ENCODE measurements at places on chromosomes 5 and 9.
A peak's percentile ranks its signal among the peaks of the same experiment; 100 is the strongest.

DNA sequence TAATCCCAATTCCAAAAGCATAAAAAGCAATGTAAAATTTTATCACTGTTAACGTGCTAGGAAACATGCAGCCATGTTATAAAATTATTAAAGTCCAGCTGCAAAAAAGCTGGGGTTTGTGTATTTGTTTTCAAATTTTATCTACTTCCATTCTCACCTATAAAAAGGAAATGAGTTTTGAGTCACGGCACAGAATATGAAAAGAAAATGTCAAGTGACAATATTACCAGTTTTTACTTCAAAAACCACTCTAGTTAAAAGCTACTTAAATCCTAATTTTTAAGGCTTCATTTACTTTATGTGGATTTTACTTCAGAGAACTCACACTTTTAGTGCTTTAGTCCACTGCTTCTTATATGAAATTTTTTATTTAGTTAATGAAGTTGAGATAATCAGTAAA lies 72.7 kb upstream of the IFNE start:
- peaks cover 4% of the 10 kb centered on the region for H3K4me1 ChIP-seq
- peaks cover 10% of the 10 kb centered on the region for H3K27me3 ChIP-seq
- DNase-seq: no peak
- H3K27ac ChIP-seq: no peak overlapping the region

GRCh38 chr5:138784590-138784989 lies 31.4 kb downstream of the CTNNA1 start:
- peaks cover 4% of the 10 kb centered on the region for H3K36me3 ChIP-seq
- no peak overlapping the region for H3K27ac ChIP-seq
- H3K4me1 ChIP-seq: no peaks in the 10 kb centered on the region

- no peak for DNase-seq
- H3K27ac ChIP-seq: no peak overlapping the region
- no peaks in the 10 kb centered on the region for H3K36me3 ChIP-seq
- peaks cover 9% of the 10 kb centered on the region for H3K27me3 ChIP-seq
- H3K4me3 ChIP-seq: no peak overlapping the region
- peaks cover 9% of the 10 kb centered on the region for H3K4me1 ChIP-seq
These were observed 210.6 kb downstream of the PAX5 start for GRCh38 chr9:36823466-36823865.

- no peaks in the 10 kb centered on the region for H3K27me3 ChIP-seq
- no peaks in the 10 kb centered on the region for H3K36me3 ChIP-seq
- no peak overlapping the region for H3K4me3 ChIP-seq
- no peak for DNase-seq
- no peaks in the 10 kb centered on the region for H3K4me1 ChIP-seq
These were observed 62.0 kb downstream of the TMC1 start for GRCh38 chr9:72583370-72583769.

GRCh38 chr9:35628389-35628991 lies 10.3 kb upstream of the CD72 start:
- DNase-seq: no peak
- no peak overlapping the region for H3K27ac ChIP-seq
- no peak overlapping the region for H3K4me3 ChIP-seq
- H3K4me1 ChIP-seq: no peaks in the 10 kb centered on the region
- H3K36me3 ChIP-seq: no peaks in the 10 kb centered on the region

DNA sequence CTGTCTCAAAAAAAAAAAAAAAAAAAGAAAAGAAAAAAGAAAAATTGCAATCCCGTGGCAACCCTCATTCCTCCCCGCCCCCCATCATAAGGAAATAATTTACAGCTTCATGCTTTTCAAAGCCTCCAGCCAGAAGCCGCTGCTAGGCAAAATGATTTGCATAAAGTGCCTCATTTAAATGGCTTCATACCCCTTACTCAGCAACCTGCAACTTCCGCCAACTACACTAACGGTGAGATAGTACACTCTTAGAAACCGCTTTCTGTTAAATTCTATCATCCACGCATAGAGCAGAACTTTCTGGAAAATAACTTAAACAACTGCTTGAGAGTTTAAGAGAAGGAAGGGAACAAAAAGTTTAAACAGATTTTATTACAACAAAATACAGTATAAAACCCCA lies 17.8 kb downstream of the SERINC5 start:
- H3K27ac ChIP-seq: no peak overlapping the region
- H3K27me3 ChIP-seq: no peaks in the 10 kb centered on the region
- H3K36me3 ChIP-seq: no peaks in the 10 kb centered on the region
- peaks cover 2% of the 10 kb centered on the region for H3K4me1 ChIP-seq
- no peak for DNase-seq

DNA sequence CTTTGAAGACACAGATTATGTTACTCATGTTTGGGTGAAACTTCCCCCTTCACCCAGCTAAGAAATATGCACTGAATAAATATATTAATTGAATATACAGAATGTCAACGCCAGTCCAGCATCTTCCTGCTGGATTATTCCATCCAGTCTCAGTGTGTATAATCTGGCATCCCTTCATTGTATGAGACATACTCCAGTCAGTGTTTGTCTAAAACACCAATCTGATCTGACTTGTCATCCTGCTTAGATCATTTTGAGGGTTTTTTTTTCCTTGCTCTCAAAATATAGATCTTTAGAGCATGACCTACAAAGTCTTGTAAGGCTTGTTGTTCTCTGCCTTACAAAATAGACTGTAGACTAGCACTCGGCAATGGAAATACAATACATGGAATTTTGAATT lies 195.1 kb downstream of the SMARCA2 start:
- DNase-seq: no peak

DNA sequence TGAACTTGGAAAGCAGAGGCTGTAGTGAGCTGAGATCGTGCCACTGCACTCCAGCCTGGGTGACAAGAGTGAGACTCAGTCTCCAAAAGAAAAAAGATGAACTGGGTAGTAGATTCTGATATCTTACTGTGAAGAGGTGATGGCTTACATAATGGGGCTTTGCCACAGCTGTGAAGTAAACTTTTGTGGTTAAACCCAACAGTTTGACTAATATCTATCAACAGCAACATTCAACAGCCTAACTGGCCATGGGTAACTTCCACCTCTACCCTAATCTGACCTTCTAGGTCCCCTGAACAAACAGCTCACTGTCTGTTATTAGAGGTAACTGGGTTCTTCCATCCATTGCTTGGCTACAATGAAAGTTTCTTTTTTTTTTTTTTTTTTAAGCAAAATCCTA lies 52.1 kb downstream of the TLE1 start:
- no peaks in the 10 kb centered on the region for H3K27me3 ChIP-seq
- H3K27ac ChIP-seq: no peak overlapping the region
- no peaks in the 10 kb centered on the region for H3K4me1 ChIP-seq
- no peak for DNase-seq
- peaks cover 8% of the 10 kb centered on the region for H3K36me3 ChIP-seq
- H3K4me3 ChIP-seq: no peak overlapping the region

DNA sequence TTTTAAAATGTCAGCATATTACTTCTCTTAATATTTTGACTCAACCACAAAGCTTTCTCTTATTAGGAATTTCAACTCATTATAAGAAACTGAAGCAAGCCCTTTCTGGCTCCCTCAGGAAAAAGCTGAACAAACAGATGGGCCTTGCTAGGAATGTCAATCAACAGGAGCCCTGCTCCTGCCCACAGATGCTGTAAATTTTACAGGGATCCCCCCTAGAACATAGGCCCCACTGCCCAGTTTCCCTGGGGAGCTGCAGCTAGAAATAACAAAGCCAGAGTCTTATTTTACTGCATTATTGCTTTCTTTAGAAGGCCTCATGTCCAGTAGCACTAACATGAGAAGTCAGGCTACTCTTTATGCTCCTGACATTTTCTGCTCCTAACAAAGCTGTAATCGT lies 103.8 kb downstream of the PCSK1 start:
- no peaks in the 10 kb centered on the region for H3K36me3 ChIP-seq
- no peaks in the 10 kb centered on the region for H3K27me3 ChIP-seq
- no peak overlapping the region for H3K27ac ChIP-seq

GRCh38 chr5:171595801-171596231 lies 176.4 kb downstream of the FGF18 start:
- H3K27ac ChIP-seq: no peak overlapping the region
- no peak for DNase-seq
- H3K4me1 ChIP-seq: no peaks in the 10 kb centered on the region
- H3K36me3 ChIP-seq: no peaks in the 10 kb centered on the region

- H3K4me3 ChIP-seq: no peak overlapping the region
- H3K4me1 ChIP-seq: no peaks in the 10 kb centered on the region
- H3K36me3 ChIP-seq: no peaks in the 10 kb centered on the region
- no peak for DNase-seq
These were observed 17.6 kb upstream of the MTMR12 start for GRCh38 chr5:32330126-32330971.

DNA sequence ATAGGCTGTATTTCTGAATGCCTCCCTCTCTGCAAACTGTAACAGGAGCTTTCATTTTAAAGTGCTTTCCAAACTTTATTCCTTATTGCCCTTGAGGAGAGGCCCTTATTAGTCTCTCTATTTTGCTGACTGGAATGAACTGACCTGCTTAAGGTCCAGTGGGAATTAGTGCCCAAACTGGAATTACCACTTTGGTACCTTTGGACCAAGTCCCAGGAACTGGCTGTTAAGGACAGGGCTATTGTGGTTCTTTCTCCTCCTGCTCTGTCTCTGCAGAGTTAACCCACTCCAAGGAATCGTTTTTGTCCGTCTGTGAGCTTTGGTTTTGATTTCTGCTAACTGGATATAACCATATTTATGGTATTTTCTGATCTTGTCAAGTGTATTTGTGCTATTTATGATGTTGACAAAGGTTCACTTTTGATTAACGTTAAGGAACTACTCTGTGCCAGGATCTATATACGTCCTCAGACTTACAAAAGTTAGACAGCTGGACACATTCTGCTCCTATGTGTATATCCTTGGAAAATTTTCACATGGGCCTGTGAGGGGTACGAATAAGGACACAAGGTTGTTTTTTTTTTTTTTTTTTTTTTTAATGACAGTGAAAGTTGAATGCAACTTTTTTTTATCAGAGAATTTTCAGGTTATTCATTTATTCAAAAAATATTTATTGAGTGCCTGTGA lies 189.1 kb upstream of the ANKRD55 start:
- H3K27me3 ChIP-seq: no peaks in the 10 kb centered on the region
- no peak overlapping the region for H3K27ac ChIP-seq
- no peak overlapping the region for H3K4me3 ChIP-seq
- no peaks in the 10 kb centered on the region for H3K4me1 ChIP-seq
- no peaks in the 10 kb centered on the region for H3K36me3 ChIP-seq

- no peak for DNase-seq
- no peaks in the 10 kb centered on the region for H3K4me1 ChIP-seq
- no peak overlapping the region for H3K27ac ChIP-seq
These were observed 22.6 kb upstream of the ANKDD1B start for GRCh38 chr5:75588666-75589065.

GRCh38 chr9:76600007-76600615 lies 141.1 kb downstream of the GCNT1 start:
- DNase-seq: no peak
- no peak overlapping the region for H3K27ac ChIP-seq
- no peaks in the 10 kb centered on the region for H3K27me3 ChIP-seq
- no peak overlapping the region for H3K4me3 ChIP-seq
- peaks cover 1% of the 10 kb centered on the region for H3K4me1 ChIP-seq
- no peaks in the 10 kb centered on the region for H3K36me3 ChIP-seq

DNA sequence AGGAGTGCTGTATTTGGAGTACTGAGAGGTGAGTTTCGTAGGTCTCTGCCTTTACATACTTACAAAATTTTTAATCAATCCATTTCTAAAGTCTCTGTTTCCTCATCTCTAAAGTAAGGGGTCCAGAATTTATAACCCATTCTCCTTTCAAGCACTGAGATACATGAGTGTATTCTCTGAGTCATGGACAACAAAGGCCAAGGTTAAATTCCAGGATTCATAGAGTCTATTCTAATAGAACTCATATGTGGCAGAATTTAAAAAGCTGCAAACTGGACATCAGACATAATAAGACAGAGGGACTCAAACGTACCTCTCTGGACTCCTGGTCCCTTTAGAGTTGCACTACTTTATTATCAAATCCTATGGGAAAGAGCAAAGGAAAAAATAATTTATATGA lies 112.5 kb upstream of the SLIT3 start:
- no peak overlapping the region for H3K27ac ChIP-seq
- no peak for DNase-seq
- no peaks in the 10 kb centered on the region for H3K27me3 ChIP-seq
- H3K4me1 ChIP-seq: no peaks in the 10 kb centered on the region

- no peak for DNase-seq
- no peak overlapping the region for H3K27ac ChIP-seq
- H3K4me1 ChIP-seq: no peaks in the 10 kb centered on the region
- no peaks in the 10 kb centered on the region for H3K36me3 ChIP-seq
These were observed 24.3 kb upstream of the PLIN2 start for GRCh38 chr9:19151425-19152159.

GRCh38 chr9:121987314-121987713 lies 105.8 kb downstream of the TTLL11 start:
- no peaks in the 10 kb centered on the region for H3K4me1 ChIP-seq
- no peak overlapping the region for H3K27ac ChIP-seq
- no peaks in the 10 kb centered on the region for H3K36me3 ChIP-seq
- H3K4me3 ChIP-seq: no peak overlapping the region

GRCh38 chr9:85900504-85901201 lies 40.3 kb upstream of the NAA35 start:
- no peaks in the 10 kb centered on the region for H3K36me3 ChIP-seq
- peak; percentile 10 for DNase-seq
- no peaks in the 10 kb centered on the region for H3K27me3 ChIP-seq
- H3K27ac ChIP-seq: no peak overlapping the region
- no peak overlapping the region for H3K4me3 ChIP-seq

GRCh38 chr5:74042959-74043358 lies 417.0 kb downstream of the ARHGEF28 start:
- H3K4me3 ChIP-seq: no peak overlapping the region
- H3K27ac ChIP-seq: no peak overlapping the region
- DNase-seq: no peak
- H3K27me3 ChIP-seq: no peaks in the 10 kb centered on the region
- H3K4me1 ChIP-seq: peaks cover 2% of the 10 kb centered on the region
- no peaks in the 10 kb centered on the region for H3K36me3 ChIP-seq

GRCh38 chr9:89412541-89412940 lies 85.4 kb downstream of the SEMA4D start:
- no peak overlapping the region for H3K27ac ChIP-seq
- no peaks in the 10 kb centered on the region for H3K27me3 ChIP-seq
- DNase-seq: no peak
- H3K4me3 ChIP-seq: no peak overlapping the region

DNA sequence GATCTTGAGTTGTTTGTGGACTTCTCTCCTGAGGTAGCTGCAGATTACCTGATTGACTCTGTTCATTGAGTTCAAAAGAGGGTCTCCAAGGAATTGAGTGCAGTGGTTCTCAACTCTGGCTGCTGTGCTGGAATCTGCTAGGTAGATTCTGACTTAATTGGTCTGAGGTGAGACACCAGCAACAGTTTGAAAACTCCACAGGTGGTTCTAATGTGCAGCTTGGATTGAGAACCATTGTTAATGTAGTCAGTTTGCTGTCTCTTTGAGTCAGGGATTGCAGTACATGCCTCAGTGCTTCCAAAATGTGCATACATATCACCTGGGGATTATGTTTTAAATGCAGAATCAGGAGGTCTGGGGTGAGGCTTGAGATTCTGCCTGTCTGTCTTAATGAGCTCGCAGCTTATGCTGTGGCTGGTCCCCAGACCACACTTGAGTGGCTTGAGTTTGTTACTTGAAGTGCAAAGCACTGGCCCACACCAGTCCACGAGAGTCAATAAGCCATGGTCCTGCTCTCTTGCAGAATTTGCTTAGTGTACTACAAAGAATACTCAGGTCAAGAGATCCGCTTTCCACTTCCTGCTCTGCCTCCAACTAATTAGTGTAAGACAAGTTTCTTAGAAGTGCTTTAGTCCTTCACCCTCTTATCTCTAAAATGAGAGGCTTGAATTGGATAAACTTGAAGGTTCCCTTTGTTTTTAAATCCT lies 82.3 kb downstream of the ATG10 start:
- DNase-seq: no peak
- no peak overlapping the region for H3K27ac ChIP-seq
- no peaks in the 10 kb centered on the region for H3K27me3 ChIP-seq
- H3K4me3 ChIP-seq: no peak overlapping the region
